ENCODE measurements at places on chromosomes 4 and X. TPM values are rescaled to one million over a fixed set of nuclear protein-coding genes. Genes with fewer than 3 reads are reported as not detected.
A peak's percentile ranks its signal among the peaks of the same experiment; 100 is the strongest.

Gene DCAF4L1
- total RNA-seq: 0.15 TPM

Gene GYPE
- total RNA-seq: not detected

DNA sequence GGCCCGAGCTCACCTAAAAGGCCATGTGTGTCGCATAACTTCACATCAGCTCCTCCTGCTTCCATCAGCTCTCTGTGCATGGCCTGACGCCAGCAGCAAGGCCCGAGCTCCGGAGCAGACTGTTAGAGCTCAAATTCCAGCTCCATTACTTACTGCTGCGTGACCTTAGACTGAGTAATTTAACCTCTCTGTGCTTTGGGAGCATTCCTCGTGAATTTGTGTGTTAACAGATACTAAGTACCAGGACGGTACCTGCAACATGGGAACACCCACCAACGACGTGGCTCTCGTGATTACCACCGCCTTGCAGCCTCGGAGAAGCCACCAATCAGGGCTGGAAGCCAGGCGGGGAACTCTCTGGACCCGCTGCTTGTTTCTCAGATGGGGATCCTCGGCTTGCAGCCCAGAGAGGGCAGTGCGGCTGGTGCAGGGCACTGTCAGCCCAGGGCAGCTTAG, 12.9 kb downstream of the LETM1 start:
- no peaks in the 10 kb centered on the region for H3K27me3 ChIP-seq
- DNase-seq: peak; percentile 40
- H3K4me3 ChIP-seq: no peak overlapping the region
- no peak overlapping the region for H3K27ac ChIP-seq
- H3K4me1 ChIP-seq: no peaks in the 10 kb centered on the region

DNA sequence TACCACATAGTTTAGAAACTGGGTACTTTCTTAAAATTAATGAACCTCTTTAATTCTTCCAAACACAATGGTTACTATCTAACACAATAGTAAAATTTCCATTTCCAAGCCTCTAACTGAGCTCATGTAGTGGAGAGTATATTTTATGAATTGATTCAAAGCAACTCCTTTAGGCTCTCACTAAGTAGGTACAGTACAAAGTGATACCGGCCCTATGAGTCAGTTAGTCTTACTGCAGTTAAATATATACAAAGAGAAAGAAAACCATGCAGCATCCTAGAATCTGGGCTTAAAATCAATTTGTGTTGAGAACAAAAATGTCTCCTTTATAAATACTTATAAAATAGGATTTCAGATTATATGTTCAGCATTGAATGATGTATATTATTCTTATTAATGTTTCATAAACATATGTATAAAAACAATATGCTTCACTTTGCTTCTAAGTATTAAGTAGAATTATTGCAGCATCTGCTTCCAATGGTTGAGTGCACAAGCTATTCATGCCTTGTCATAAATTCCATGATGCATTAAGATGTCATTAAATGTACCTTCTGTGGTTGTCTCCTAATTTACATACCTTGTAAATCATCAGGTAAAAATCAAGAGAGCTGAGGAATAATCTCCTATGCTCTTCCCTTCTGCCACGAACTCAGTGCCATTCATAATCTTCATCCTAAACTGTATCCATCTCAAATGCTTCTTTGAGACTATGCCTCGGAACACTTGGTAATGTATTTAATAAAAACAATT, 1037.8 kb downstream of the STPG2 start:
- H3K4me1 ChIP-seq: no peaks in the 10 kb centered on the region
- no peak overlapping the region for H3K27ac ChIP-seq
- H3K27me3 ChIP-seq: no peaks in the 10 kb centered on the region
- H3K4me3 ChIP-seq: no peak overlapping the region
- no peaks in the 10 kb centered on the region for H3K36me3 ChIP-seq

Gene TKTL2
- total RNA-seq: not detected

GRCh38 chr4:128373628-128374027, 86.0 kb upstream of the PGRMC2 start:
- no peaks in the 10 kb centered on the region for H3K36me3 ChIP-seq
- no peaks in the 10 kb centered on the region for H3K27me3 ChIP-seq
- no peak overlapping the region for H3K27ac ChIP-seq
- no peak for DNase-seq
- H3K4me1 ChIP-seq: no peaks in the 10 kb centered on the region

DNA sequence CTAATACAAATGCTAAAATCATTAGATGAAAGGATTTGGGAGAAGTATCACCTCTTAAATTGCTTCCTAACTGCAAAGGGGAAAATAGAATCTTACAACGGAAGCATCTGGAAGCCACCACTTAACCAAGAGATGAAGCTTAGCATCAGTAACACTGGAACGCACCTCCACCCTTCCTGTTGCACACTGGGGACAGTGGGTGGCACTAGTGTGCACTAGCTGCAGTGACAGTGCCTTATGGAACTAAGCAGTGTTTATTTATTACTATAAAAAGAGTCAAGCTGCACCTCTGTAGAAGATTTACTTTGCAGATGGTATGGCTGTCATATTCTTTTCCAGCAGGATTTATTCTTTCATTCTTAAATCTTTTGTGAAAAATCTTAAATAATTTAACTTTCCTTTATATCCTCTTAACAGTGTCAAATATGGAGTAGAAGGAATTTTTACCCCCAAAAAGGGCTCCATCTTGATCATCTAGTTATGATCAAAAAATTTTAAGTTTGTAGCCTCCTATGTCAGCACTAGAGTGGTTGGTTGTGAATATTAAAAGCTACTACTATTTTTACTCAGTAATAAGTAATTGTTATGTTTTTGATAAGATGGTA, 76.7 kb downstream of the SCD5 start:
- H3K27ac ChIP-seq: no peak overlapping the region
- no peak overlapping the region for H3K4me3 ChIP-seq
- H3K27me3 ChIP-seq: no peaks in the 10 kb centered on the region
- peak; percentile 38 for DNase-seq
- no peaks in the 10 kb centered on the region for H3K36me3 ChIP-seq

Gene OCIAD2
- total RNA-seq: 99.0 TPM

GRCh38 chr4:108052558-108053120, 63.0 kb downstream of the HADH start:
- no peak overlapping the region for H3K4me3 ChIP-seq
- no peaks in the 10 kb centered on the region for H3K4me1 ChIP-seq
- H3K36me3 ChIP-seq: no peaks in the 10 kb centered on the region

GRCh38 chr4:77446601-77447000, 159.0 kb upstream of the CXCL13 start:
- no peak overlapping the region for H3K27ac ChIP-seq
- H3K4me3 ChIP-seq: no peak overlapping the region
- DNase-seq: no peak
- no peaks in the 10 kb centered on the region for H3K4me1 ChIP-seq

Measured in endothelial cell of umbilical vein (primary cell).